Vagina (tissue), 2 donors: ENCODE measurements at places on chromosomes 4 and X.

DNA sequence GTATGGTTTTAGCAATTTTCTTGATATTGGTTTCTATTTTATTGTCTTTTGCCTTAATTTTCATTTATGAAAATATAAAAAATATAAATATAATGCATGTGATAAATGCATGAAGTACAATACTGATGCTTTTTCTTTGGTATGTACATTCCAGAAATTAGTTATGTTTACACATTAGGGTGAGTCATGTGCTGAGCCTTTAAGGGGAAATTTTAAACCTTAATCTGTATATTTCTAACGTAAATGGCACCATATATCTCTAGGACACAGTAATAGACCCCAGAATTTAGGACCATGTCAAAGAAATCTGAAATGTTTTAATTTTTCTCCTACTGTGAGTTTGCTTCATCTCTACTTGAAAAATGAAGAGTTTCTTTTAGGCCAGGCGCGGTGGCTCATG, 117.8 kb upstream of the SPRY1 start:
- DNase-seq = no peak

GRCh38 chr4:151852202-151852601, 91.4 kb upstream of the GATB start:
- no peak for DNase-seq

DNA sequence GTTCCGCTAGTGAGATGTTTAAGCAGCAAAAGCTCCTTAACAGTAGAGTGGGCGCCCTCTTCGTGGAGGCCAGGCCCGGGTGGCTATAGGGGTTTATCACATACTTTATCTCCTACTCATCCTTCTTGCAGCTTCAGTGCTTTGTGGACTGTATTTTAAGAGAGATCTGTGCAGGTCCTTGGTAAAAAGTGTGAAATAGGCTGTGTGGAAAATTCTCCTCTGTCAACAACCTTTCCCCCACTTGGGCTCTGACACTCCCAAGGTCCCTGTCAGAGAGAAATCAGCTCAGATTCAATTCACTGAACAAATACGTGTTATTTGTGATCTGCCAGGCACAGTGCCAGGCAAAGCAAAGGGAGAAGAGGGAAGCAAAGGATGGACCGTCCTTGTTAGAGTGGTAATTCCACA, 214.3 kb upstream of the PPARGC1A start:
- DNase-seq = no peak

DNA sequence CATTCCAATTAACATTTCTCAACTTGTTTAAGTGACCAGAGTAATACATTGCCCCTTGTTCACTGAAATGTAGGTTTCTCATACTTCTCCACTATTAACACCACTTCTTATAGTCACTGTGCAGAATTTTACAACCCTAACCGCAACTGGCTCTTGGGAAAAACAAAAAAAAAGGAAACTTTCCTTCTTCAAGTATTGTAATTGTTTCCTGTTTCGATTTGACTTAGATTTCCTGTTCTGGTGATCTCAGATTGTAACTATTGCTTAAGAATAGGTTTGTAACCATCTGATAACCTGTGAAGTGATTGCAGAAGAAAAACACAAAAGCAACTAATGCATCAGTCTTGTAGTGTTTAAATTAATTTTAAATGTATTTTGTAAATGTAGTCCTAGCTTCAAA, 594.7 kb upstream of the GALNT7 start:
- no peak for DNase-seq
